ENCODE measurements at places on chromosomes 11 and 22.
A peak's percentile ranks its signal among the peaks of the same experiment; 100 is the strongest.

DNA sequence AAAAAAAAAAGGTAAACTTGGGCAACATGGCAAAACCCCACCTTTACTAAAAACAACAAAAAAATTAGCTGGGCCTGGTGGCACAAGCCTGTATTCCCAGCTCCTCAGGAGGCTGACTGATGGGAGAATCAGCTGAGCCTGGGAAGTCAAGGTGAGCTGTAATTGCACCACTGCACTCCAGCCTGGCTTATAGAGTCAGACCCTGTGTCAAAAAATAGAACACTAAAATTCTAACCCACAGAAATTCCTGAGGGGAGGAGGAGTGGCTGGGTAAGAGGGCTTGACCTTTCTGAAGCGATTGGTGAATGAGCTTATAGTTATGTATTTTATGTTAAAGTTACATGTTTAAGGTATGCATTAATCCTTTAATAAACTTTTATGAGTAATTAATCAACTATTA is 53.3 kb downstream of the FAT3 start:
- DNase-seq: no peak

- DNase-seq: peak; percentile 38
Measured at GRCh38 chr11:76598426-76598839, 72.1 kb downstream of the LRRC32 start.

DNA sequence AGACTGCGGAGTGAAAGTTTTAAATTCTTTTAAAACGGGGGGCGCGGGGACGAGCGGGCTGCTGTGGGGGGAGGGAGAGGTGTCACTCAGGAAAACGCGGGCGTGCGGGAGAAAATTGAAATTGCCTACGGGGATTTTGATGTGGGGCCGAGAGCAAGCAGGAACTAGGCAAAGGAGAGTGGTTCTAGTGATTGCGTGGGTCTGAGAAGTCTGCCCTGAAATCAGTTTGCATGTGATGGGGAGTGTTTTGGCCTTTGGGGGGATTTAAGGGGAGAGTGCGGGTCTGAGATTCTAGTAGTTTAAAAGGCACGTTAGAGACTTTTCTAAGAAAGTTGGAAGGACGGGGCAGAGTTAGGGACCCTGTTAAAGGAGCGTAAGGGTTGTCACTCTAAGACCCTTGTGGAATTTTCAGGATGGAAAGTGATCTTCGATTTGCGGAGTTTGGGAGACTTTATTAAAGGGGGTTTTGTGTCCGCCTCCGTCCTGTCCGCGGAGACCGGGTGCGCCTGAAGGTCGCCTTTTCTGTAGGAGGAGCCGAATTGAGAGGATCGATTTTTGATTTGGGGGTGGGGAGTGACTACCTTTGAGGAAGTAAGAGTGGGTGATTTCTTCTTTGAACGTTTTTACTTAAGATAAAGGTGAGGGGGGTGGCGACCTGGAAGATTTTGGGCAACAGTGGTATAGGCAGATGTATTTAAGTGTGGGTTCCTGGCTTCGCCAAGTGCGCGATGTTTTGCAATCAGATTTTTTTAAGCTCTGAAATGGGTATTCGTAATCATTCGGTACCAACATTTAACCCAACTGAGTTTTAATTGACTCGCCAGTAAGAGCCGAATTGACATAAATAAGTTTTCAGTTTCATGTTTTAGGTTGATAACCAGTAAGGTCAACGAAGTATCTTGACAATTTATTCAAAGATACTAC is 1.1 kb downstream of the EED start:
- peak; percentile 71 for DNase-seq

DNA sequence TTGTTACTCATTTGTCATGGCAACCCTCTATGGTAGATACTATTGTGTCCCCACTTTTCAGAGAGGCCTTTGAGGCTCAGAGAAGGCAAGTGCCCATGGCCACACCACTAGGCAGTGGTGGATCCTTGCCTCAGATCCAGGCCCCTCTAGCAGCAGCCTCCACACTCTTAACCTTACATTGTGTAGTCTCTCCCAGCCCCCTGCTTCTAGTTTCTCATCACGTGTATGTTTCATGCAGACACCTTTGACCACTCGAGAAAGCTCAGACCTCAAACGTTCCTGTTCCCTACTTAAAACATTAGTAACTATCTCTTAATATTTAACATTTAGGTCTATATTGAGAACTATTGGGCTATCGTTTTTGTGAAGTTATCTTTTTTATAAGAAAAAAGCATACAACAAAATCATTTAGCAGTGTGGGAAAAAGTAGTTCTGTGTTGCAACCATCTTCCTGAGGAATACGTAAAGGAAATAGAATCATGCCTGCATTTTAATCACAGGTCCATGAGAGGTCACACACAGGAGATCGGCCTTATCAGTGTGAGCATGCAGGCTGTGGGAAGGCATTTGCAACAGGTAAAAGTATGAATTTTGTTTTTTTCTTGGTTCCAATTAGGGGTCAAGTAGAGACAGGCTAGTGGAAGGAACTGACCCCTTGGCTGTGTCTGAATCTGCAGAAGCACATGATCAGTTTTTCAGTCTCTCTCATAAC is 35.1 kb downstream of the ZNF143 start:
- no peak for DNase-seq

- DNase-seq: no peak
Measured at GRCh38 chr11:41781441-41781840, 322.0 kb upstream of the LRRC4C start.

DNA sequence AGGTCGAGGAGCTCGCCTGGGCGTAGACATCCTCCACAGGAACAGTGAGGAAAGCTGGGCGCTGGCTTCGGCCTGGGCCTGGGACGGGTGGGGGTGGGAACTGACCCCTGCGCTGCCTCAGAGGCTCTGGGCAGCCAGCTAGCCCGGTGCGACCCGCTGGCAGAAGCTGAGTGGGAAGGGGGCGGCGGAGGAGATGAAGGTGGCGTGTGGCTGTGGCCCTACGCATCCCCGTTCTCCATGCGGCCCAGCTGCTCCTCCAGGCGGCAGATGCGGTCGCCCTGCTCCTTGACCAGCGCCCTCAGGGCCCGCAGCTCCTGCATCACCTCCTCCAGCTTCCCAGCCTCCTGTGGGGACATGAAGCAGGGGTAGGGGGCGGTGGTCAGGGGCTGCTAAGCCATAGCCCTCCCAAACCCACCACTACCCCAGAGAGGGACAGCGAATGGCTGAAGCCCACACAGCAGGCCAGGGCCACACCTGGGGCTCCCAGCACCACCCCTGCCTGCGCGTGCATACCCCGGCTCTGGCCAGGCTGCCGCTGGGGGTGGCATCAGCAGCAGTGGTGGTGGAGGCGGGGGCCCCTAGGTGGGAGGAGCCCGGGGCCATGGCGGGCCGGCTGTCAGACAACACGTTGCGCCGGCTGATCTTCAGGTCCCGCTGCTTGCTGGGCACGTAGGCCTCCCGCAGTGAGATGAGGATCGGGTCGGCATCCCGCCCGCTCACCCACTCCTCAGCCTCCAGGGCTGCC is 848 bp upstream of the PTPRCAP start:
- DNase-seq: peak; percentile 59

- no peak for DNase-seq
Measured at GRCh38 chr22:49735411-49735900, 92.2 kb downstream of the BRD1 start.

DNA sequence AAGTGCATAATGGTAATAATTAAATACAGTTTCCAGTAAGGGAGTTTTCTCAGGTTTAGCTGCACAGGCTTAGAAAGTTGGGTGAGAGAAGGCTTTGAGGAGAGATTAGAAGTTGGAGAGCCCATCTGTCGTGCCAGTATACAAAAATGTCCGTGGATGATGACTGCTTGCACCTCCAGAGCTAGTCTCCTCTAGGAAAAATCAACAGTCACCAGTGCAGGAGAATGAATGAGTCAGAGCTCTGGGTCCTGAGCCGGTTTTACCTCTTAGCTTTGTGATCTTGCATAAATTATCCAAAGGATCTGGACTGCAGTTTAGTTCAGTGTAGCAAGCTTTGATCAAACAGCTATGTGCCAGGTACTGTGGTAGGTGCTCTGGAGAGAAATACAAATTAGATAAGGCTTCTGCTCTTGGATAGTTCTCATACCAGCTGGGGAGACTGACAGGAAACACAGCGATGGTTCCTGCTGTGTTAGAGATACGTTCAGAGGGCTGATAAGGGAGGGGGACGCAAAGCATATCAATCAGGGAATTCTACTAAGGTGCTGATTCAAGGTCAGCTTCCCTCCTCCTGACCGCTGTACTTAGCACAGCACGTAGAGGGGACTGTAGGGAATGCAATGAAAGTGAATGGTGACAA is 125.9 kb downstream of the TEAD1 start:
- DNase-seq: no peak

- DNase-seq: no peak
Measured at GRCh38 chr11:110431051-110431672, 1.4 kb downstream of the FDX1 start.

DNA sequence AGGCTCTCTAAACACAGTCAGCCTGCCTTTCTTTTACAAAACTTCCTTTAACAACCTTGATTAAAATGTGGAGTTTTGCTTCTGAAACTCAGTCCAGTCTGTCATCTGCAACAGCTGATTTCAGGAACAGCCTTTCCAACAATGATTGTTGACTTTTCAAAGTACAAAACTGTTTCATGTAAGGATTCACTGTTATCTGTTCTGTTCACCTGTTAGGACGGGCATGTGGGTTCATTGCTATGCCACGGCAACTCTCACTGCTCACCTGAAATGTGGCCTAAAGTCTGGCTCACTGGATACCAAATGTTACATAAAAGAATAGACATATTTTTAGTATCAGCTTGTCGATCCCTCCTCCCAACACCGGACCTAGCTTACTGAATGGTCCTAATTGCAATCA is 242.8 kb downstream of the LUZP2 start:
- no peak for DNase-seq

GRCh38 chr22:39873965-39874364 is 19.6 kb downstream of the ENTHD1 start:
- DNase-seq: no peak

GRCh38 chr22:38674888-38675287 is 6.9 kb upstream of the TOMM22 start:
- DNase-seq: no peak

DNA sequence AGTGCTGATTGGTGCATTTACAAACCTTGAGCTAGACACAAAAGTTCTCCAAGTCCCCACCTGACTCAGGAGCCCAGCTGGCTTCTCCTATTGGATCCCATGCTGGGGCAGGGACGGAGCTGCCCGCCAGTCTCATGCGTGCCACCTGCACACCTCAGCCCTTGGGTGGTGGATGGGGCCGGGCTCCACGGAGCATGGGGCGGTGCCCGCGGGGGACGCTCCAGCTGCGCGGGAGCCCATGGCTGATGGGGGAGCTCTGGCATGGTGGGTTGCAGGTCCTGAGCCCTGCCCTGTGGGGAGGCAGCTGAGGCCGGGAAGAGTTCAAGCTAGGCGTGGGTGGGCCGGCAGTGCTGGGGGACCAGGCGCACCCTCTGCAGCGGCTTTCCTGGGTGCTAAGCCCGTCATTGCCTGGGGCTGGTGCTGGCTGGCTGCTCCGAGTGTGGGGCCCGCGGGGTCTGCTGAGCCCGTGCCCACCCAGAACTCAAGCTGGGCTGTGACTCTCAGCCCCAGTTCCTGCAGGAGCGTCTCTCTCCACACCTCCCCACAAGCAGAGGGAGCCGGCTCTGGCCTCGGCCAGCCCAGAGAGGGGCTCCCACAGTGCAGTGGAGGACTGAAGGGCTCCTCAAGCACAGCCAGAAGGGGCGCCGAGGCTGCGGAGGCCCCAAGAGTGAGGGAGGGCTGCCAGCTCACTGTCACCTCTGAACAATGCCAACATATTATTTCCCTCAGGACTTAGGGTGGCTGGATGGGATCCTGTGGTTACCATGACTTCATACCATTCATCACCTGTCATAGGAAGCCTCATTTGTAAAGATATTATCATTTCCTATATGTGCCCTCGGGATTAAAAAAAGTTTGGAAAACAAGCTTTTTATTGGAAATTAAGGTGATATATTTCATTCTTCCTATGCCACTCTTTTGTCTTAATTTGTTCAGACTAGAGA is 688.7 kb downstream of the ETS1 start:
- no peak for DNase-seq

- DNase-seq: no peak
Measured at GRCh38 chr11:11056749-11057471, 199.1 kb upstream of the ZBED5 start.

DNA sequence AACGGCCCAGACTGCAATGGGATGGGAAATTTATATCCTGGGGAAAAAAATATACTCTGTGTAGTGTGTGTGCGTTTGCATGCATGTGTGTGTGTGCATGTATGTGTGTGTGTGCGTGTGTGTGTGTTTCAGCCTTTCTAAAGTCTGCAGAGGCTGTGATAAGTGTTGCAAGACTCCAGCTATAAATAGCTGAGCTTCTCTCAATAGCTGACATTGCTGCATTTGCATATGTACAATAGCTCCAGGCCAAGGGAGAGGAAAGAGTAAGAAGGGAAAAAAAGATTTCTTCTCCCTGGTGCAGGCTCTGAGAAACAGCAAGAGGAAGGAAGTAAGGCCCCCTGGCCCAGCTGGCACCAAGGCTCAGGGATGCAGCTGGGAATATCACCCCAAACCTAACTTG is 483.0 kb downstream of the MN1 start:
- DNase-seq: peak; percentile 3

- DNase-seq: no peak
Measured at GRCh38 chr11:106442032-106442431, 364.6 kb downstream of the AASDHPPT start.

DNA sequence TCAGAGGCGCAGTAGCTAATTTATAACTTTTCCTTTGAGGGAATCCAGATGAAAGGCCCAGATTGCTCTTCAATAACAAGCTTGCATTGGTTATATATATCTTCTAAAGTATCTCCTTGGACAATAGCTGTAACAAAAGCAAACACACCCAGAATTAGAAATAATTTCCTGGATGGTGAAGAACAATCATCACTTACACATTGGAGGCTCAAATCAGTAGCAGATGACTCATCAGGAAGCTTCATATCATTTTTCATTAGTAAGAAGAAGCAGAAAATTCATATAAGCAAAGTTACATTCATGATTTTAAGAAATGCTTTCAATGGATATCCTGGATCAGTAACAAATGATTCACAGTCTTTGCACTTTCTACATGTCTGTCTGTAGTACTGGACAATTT is 173.6 kb upstream of the CCDC90B start:
- DNase-seq: no peak

DNA sequence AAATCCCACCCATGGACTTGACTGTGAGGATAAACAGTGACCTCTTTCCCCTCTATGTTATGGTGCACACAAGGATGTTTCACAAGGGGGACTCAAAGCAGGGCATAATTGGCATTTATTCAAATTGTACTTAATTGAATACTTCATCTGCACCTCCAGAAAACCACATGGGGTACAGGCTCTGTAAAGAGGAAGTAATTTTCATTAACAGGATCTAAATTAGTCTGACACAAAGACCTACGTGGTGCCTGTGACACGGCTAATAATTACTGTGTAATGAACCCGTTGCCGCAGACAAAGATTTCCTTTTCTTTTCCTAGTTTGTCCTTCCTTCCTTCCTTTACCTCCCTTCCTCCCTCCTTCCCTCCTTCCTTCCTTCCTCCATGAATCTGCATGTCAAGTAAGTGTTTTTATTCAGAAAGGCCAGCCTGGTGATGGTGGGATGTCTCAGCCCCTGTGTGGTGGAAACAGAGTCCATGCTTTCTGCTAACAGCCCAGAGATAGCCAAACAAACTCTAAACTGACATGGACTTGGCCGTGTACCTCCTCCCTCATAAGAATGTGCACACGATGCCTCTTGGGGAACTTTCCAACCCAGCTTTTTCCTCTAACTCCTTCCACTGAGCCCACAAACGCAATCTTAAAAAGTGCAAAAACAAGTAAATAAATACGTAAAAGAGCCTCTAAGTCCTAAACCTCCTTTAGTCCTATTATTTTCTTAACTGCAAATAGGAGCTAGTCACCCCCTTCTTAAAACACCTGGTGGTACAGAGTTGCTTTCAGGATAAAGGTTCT is 118.8 kb downstream of the INSC start:
- DNase-seq: no peak

GRCh38 chr11:4095509-4096230 is 1.1 kb downstream of the RRM1 start:
- DNase-seq: no peak

Data from HL-60 (cell line).